ENCODE measurements at places on chromosomes 7 and 10. TPM values are rescaled to one million over a fixed set of nuclear protein-coding genes. Genes with fewer than 3 reads are reported as not detected.

LBX1 gene
- not detected for total RNA-seq

CYP2E1 gene
- total RNA-seq: 0.36 TPM

CACNB2 gene
- 3.4 TPM for total RNA-seq

ZNF804B gene
- total RNA-seq: not detected

DNA sequence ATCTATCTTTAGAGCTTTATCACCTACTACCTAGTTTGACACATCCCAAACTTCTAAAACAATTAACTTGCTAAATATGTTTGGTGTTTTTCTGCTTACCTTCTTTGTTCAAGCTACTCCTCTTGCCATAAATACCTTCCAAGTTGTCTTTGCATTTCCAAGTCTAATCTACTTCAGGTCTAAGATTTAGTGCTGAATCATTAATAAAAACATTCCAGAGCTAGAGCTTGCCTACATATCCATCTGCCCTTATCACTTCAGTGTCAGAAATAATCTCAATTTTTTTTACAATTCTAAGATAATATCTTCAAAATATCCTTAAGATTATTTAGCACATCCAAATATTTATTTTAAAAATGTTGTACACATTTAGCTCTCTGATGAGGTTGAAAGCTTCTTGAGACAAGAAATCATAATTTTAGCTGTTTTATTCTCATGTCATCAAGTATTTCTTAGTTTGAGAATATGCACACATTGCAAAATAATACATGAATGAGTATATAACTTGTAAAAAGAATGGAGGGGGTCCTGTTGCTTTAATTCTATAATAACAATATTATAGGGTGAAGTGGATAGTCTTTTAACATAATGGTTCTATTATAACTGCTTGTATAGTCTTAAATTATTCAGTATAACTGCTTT, 466.3 kb downstream of the SEMA3D start:
- no peak for DNase-seq

DNA sequence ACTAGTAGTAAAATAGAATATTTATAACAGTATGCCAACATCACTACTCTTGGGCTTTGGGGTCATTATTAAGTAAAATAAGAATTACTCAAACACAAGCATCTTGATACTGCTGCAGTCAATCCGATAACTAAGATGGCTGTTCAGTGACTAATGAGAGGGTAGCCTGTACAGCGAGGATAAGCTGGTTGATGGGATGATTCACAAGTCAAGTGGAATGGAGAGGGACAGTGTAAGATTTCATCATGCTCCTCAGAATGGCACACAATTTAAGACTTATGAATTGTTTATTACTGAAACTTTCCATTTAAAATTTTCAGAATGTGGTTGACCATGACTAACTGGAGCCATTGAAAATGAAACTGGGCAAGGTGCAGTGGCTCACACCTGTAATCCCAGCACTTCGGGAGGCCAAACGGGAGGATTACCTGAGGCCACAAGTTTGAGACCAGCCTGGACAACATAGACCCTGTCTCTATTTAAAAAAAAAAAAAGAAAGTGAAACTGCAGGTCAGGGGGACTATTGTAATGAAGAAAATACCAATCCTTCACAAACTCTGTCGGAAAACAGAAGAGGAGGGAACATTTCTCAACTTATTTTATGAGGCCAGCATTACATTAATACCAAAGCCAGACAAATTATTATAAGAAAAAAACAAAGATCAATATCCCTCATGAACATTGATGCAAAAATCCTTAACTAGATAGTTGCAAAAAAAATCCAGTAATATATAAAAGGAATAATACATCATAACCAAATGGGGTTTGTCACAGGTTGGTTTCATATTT, 11.2 kb downstream of the AVL9 start:
- no peak for DNase-seq

GRCh38 chr7:107959527-107959898, 43.4 kb downstream of the LAMB1 start:
- no peak for DNase-seq

GRCh38 chr7:3107889-3108570, 64.4 kb upstream of the CARD11 start:
- DNase-seq: no peak

DNA sequence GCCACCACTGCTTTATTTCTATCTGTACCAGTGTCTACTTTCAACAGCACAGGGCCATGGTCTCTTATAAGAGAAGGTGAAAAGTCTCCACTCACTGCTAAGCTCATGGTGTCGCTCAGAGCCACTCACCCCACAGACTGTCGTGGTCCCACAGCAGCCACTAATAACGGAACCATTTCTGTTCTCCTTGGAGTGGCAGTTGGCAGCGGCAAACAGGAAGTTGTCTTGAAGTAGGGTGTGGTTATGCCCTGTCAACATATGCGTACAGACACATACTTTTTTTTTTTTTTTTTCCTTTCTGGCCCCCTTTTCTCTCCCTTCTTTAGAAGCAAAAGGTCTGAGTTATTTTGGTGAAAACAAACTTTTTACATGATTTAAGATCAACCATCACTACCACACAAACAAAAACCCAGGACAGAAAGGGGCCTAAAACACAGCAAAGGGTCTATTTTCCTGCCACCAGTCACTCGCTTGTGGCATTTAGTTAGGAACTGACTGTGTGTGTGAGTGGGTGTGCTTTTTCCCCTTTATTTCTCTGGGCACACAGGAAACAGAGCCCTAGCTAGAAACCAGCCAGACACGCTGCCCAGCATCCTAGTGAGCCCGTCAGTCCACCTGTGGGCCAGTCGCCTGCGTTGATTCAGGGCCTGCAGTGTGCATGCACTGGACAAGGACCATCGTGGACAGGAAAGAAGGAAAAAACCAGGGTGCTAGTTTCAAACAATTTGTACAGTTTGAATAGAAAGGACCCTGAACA, 96.7 kb upstream of the EFCAB10 start:
- no peak for DNase-seq

DNA sequence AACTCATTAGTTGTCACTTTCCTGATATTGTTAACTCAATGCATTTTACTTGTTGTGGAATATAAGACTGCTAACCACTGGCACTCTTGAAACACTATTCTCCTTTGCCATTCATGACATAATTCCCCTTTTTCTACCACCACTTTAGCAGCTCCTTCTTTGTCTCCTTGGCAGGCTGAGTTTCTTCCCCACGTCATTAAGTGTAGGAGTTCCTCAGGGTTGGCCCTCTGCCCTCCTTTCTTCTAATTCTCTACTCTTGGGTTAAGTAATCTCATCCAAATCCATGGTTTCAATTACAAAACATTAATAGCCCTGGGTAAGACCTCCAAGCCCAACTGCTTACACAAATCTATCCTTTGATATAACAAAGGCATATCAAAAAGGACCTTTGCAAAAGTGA, 175.1 kb downstream of the HGF start:
- DNase-seq: no peak

GRCh38 chr10:16458166-16458955, 21.6 kb downstream of the PTER start:
- DNase-seq: no peak

DNA sequence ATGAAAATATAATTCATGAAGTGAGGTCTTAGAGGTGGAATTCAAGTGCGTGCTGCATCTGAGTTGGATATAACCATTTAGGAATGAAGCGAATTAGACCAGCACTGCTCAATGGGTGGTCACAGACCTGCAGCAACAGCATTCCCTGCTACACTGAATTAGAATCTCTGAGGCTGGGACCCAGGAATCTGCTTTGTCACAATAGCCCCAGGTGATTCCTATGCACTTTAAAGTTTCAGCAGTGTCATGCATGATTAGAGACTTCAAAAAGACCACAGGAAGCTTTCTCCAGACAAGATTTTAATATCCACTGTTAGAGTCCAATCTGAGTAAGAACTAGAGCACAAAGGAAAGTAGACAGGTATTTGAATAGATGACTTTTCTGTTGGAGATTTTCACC, 352.8 kb upstream of the VSTM2A start:
- no peak for DNase-seq

DNA sequence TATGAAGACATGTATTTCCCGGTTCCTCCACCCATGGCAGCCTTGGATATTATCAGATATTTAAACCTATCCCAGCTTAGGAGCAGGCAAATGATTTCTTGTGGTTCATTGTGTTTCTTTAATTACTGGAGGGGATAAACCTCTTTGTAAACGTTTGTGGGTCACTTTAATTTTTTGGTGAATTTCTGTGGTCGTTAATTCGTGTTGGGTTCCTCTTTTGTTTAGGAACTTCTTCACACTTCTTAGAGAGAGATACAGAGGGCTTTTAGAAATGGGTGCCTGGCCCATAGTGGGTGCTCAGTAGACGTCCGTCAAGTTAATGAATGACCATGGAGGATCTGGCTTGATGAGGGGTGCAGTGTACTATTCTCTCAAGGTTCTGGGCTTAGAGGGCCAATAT, 27.2 kb upstream of the NUB1 start:
- DNase-seq: no peak

GRCh38 chr7:23175938-23176337, 5.9 kb upstream of the NUP42 start:
- no peak for DNase-seq

DNA sequence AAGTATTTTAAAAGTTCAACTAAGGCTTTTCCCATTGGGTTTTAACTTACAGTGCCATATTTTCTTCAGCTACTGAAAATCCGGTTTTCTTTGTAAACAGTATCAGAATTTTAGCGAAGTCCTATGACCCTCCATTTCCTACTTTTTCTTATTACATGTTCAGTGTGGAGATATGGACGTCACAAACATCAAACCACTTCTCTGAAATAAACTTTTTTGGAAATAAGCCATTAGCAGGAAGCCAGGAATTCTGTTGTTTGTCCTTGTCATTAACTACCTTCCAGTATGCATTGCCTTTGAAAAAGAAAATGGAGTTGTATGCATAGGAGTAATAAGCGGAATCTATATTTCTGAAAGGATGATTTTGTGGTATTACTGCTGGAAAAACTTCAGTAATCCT, 9.1 kb downstream of the MMP21 start:
- no peak for DNase-seq
